ENCODE measurements at places on chromosomes 6 and 20. TPM values are rescaled to one million over a fixed set of nuclear protein-coding genes. Genes with fewer than 3 reads are reported as not detected.

Gene JAG1
- 96.7 TPM for total RNA-seq

Gene NOX3
- total RNA-seq = not detected

Gene MOG
- total RNA-seq = not detected

Gene PRSS35
- total RNA-seq = 0.26 TPM

Gene KIF25
- total RNA-seq = 0.93 TPM

Gene TBCC
- 13.8 TPM for total RNA-seq

Gene BTNL2
- not detected for total RNA-seq

Gene C20orf204
- 0.74 TPM for total RNA-seq

Gene PNPLA1
- total RNA-seq = 0.32 TPM

Gene LAMA5
- total RNA-seq = 126 TPM

Gene CCN6
- not detected for total RNA-seq

Gene RSPH9
- total RNA-seq = not detected

Gene TRAM2
- total RNA-seq = 56.3 TPM

Gene CD109
- total RNA-seq = 10.8 TPM

Gene RGL2
- 56.2 TPM for total RNA-seq

Gene HUS1B
- 0.77 TPM for total RNA-seq

Gene RBBP8NL
- not detected for total RNA-seq

Gene ADGRG6
- 8.0 TPM for total RNA-seq

DNA sequence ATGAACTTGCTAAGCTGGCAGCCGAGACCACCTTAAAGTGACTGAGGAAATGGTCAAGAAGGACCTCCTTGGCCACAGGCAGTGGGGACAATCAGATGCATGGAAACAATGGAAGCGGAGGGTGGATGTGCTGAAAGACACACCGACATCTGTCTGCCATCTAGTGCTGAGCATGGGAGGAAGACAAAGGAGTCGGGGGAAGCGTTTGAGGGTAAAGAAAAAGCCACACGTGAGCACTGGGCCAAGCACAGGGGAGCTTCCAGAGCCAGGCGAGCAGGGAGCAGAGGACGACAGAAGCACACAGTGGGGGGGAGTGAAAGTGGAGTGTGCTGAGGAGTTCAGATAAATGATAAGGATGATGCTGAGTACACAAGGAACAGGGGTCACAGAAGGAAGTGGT, 367.8 kb downstream of the ZFAND3 start:
- DNase-seq = peak; percentile 74

DNA sequence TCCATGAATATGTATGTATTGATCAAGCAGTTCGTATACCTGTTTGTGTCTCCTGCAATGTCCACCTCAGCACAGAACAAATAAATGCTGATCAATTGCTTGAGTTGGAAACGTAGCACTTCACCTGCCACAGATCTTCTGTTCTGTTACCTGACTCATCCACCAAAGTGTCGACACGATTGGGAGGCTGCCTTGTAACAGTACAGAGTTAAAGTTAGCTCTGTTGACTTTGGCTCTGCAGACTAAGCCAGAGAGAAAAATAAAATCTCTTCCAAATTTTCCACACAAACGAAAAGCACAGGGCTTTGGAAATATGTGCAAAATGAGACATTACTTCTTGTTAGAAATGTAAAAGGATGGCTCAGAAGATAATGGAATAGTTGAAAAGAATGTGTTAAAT, 245.4 kb downstream of the NRN1 start:
- no peak for DNase-seq

- peak; percentile 92 for DNase-seq
Observed at GRCh38 chr6:44177691-44178423, 19.2 kb downstream of the CAPN11 start.

GRCh38 chr20:51549474-51549873, 7.0 kb upstream of the NFATC2 start:
- DNase-seq = no peak

DNA sequence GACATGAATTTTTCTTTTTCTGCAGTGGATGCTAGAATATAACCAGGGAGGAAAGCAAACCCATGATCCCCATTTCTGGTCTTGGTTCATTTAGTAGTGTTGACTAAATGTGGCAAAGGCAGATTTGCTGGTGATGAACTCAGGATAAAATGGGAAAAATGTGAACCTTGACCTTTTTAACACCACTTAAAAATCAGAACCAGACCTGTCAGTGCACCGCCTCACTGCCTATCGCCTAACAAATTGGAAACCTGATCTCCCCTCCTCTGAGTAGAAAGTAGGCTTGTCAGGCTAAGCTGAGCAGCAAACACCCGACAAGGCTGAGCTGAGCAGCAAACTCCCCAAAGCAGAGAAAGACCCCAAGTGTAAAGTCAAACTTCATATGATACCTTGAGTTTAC, 254.8 kb downstream of the FOXC1 start:
- no peak for DNase-seq

DNA sequence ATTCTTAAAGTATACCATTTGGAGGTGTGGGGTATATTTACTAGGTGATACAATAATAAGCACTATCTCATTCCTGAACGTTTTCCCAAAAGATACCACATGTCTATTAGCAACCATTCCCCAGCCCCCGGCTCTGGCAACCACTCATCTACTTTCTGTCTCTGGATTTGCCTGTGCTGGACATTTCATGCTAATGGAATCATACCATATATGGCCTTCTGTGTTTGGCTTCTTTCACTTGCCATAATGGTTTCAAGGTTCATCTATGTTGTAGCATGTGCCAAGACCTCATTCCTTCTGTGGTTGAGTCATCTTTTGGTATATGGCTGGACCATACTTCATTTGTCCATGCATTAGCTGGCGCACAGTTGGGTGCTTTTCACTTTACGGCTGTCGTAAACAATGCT, 39.7 kb downstream of the BCAS4 start:
- no peak for DNase-seq

GRCh38 chr6:131685266-131685780, 15.9 kb downstream of the OR2A4 start:
- DNase-seq = no peak

- DNase-seq = no peak
Observed at GRCh38 chr20:54909702-54910101, 434.3 kb downstream of the DOK5 start.

GRCh38 chr20:19706463-19706862, 51.6 kb upstream of the RIN2 start:
- no peak for DNase-seq

DNA sequence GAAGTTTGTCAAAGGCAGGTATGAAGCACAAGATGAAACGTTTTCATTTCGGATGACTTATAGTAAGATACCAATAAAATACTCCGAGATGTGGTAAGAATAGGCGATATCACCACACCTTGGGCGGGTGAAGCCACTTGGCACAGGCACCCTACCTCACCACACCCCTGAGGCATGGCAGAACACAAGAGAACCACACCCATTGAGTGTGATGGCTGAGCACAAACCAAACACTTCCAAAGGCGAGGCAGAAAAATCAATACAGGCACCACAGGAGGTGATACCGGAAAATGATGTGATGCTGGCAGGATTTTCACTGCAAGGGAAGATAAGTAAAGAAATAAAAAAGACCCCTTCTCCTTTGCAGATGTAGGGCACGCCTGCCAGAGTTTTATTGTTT, 332.9 kb upstream of the PRDM1 start:
- no peak for DNase-seq

- DNase-seq = no peak
Observed at GRCh38 chr6:137868721-137869548, 1.9 kb downstream of the TNFAIP3 start.

GRCh38 chr20:36152261-36152660, 2.3 kb upstream of the EPB41L1 start:
- DNase-seq = no peak

GRCh38 chr6:36029464-36029863, 1.9 kb downstream of the MAPK14 start:
- DNase-seq = no peak

DNA sequence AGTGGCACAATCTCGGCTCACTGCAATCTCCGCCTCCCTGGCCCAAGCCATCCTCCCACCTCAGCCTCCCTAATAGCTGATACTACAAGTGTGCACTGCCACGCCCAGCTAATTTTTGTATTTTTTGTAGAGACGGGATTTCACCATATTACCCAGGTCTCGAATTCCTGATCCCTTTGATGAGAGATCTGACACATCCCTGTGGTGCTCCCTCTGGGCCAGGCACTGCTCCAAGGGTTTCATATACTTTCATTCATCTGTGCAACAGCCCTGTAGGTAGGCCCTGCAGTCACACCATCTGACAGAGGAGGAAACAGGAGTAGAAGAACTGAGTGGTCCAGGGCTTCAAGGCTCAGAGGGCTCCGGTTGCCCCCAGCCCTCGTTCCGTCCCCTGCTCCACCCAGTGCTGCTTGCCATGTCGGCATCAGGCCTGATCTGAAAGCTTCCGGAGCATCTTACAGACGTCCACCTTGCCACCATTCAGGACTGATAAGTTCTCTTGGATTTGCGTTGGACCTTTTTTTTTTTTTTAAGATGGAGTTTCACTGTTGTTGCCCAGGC, 3.3 kb downstream of the ZGPAT start:
- no peak for DNase-seq

DNA sequence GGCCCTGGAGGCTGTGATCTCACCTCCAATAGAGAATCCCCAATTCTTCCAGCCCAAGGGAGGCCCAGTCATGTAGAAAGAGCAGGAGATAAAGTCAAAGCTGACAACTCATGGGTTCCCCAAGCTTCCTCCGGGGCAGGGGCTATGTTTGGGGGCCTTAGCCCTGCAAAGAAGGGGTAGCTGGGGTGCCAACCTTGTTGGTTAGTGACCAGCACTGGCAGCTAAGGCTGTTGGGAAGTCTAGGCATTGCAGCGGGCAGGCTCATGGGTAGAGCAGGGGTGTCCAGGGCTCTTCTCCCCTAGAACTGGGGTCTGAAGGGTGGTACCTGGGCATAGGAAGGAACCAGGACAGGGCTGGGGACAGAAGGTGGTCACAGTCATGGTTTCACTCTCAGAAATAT, 36.4 kb downstream of the TGM2 start:
- peak; percentile 67 for DNase-seq

DNA sequence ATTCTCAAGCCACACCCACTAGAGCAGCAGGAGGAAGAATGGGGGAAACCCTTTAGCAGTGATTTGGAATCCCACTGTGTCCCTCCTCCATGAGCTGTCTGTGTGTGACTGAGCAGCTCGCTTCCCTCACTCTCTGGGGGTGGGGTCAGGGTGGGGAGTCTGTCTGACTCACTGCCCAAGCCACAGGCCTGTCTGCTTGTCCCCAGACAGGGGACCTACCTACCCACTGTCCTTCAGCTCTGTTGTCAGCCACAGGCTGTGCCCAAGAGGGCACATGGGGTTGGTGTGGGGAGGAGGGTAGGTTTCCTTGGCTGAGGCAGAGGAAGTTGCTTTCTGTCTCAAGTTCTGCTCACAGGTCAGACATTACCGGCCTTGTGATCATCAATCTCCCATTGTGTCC, 127.0 kb downstream of the MAFB start:
- no peak for DNase-seq

DNA sequence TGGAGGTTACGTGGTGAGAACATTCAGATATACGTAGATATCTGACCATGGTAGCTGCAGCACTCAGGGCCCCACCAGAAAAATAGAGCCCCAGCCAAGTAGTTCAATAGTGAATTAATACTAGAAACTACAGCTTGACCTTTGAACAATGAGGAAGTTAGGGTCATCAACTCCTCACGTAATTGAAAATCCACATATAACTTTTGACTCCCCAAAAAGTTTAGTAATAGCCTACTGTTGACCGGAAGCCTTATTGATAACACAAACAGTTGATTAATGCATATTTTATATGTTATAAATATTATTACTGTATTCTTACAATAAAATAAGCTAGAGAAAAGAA, 117.9 kb downstream of the SNX5 start:
- no peak for DNase-seq

- no peak for DNase-seq
Observed at GRCh38 chr20:2729251-2729713, 36.7 kb downstream of the EBF4 start.

DNA sequence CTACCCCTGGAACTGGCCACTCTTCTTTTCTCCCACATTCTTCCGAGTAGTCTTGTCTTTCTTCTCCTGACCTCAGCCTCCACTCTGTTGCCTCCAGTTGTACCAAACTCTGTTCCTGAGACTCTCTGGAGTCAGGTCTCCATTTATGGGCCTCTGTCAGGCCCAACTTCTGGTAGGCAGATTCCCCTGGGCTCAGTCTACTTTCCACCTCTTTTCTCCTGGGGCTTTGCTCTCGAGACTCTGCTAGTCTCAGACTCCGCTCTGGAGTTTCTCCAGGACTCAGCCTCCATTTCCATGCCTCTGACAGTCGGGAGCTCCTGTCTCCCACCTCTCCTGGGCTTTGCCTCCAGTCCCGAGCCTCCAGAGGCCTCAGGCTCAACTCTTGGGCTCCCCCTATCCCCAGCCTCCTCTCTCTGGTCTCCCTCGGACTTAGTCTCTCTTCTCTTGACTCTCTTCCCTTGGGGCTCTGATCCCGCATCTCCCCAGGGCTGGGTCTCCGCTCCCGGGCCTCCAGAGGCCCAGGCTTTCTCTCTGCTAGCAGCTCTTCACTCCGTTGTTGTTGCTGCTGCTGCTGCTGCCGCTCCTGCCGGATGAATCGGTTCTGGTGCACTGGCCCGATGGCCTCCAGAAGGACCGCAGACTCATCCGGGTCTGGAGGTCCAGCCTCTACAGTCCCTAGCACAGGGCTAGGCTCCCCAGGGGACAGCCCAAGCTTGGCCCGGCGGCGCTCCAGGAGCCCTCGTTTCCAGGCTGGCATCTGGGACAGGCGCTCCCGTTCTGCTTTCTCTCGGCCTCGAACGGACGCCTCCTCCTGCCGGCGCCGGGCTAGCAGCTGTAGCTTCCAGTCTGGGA, 1.1 kb downstream of the PPP1R18 start:
- DNase-seq = no peak

GRCh38 chr6:42831237-42831636, 48.2 kb upstream of the RPL7L1 start:
- DNase-seq = peak; percentile 2

GRCh38 chr6:2961506-2961905, 9.9 kb downstream of the SERPINB6 start:
- DNase-seq = no peak

Measured in mesenteric fat pad (tissue), 1 donor.